ENCODE measurements at places on chromosomes 1 and 21.

- no peak for DNase-seq
Observed at GRCh38 chr1:159261721-159262494, 40.2 kb upstream of the FCER1A start.

DNA sequence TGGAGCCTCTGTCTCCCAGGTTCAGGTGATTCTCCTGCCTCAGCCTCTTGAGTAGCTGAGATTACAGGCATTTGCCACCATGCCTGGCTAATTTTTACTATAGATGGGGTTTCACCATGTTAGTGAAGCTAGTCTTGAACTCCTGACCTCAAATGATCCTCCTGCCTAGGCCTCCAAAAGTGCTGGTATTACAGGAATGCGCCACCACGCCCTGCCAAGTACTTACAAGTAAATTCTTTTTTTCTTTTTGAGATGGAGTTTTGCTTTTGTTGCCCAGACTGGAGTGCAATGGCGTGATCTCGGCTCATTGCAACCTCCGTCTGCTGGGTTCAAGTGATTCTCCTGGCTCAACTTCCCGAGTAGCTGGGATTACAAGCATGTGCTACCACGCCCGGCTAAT lies 42.5 kb downstream of the RPRD2 start:
- DNase-seq, result no peak

DNA sequence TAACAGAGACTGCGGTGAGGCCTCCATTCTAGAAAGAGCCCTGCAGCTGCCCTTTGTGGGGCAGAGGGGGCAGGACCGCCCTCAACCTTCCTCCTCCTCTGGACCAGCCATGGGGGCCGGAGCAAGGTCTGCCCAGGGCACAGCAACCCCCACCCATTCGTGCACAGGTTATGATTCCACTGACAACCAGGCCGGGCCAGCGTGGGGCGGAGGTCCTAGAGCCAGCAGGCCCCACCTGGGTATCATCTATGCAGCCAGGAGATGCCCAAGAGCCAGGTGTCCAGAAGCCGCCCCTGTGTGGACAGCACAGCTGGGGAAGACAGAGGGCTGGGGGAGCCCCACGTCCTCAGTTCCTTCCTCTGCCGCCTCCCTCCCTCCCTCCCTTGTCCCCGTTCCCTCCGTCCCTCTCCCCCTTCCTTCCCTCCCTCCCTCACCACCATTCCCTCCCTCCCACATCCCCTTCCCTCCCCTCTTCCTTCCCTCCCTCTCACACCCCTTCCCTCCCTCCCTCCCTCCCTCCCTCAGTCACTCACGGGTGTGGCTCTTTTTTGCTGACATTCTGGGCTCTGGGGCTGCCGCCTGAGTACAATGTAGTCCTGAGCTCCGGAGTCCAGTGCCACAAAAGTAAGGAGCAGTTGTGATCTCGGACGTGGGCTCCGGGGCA lies 12.3 kb downstream of the RNF223 start:
- DNase-seq, result no peak

- DNase-seq, result no peak
Observed at GRCh38 chr21:27806281-27806680, 839.4 kb upstream of the ADAMTS5 start.

GRCh38 chr21:41903559-41904351 lies 24.6 kb upstream of the PRDM15 start:
- DNase-seq, result no peak

DNA sequence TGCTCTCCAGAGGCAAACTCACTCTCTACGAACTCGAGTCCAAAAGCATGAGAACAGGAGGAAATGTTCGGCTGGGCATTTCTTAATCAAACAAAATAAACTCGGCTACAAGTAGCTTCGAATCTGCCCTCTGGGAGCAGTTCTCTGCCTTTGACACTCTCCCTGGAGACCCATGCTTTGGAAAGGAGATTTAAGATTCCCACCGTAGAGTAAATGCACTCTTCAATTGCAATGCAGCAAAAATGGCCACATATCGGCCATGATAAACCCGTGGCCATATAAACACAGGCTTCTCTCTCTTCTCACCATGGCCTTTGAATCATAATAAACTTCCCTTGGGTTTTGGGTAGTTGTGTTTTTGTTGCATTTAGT lies 215.4 kb downstream of the TOMM20 start:
- no peak for DNase-seq

DNA sequence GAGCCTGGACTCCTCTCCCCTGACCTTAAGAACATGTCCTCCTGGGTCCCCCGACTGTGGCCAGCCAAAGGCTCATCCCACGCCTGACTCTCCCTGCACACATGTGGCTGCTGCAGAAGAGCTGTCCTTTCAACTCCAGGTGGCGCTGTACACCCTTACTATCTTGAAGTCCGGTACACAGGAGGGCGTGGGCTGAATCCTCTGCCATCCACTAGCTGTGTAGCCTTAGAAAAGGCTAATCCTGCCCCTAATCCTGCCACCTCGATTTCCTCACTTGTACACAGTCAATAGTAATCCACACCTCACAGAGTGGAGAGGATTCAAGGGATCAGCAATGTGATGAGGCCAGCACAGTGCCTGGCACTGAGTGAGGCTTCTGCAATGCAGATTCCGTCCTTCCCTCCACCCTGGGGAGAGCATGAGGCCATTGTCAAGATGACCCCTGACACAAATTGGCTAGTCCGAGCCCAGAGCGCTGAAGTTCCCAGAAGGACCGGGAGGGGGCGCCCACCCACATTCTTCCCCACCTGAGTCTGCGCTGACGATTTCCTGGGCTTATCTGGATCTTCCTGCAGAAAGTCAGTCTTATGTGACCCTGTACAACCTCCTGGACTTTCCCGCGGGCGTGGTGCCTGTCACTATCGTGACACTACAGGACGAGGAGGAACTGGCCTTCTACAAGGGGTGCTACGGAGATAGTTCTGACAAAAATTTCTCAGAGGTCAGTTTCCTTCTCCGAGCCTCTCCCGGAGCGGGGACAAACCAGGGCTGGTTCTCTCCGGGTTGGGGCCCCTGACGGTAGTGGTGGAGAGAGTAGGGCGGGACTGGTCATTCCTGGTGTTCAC lies 47.1 kb upstream of the DMBX1 start:
- no peak for DNase-seq

DNA sequence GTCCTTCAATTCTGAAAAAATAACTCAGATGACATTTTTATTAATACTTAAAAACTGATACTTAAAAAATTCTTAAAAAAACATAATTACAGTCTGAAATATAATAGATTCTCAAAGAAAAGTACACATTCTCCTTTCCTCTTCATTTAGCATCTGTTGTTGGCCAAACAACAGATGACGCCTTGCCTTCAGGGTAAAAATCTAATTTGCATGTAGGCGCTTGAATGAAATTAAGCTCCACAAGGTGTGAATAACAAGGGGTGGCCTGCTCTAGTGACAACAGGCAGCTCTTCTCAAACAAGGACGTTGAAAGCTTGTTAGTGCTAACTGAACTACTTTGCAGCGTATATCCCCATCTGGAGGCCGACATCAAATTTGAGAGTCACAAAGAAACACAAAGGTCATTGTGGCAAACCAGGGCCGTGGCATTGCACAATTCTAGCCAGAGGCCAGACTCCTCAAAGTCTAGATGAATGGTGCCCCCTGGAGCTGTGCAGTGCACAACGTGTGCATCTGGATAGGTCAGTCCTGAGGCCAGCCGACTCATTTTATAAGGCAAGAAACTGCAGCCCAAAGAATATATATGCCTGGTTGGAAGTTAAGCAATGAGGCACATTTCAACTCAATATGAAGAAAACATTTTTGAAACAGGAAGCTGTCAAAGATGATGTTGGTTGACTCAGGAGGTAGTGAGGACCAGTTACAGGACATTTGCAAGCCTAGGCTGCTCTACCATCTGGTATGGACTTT lies 459.2 kb upstream of the RUNX1 start:
- no peak for DNase-seq

DNA sequence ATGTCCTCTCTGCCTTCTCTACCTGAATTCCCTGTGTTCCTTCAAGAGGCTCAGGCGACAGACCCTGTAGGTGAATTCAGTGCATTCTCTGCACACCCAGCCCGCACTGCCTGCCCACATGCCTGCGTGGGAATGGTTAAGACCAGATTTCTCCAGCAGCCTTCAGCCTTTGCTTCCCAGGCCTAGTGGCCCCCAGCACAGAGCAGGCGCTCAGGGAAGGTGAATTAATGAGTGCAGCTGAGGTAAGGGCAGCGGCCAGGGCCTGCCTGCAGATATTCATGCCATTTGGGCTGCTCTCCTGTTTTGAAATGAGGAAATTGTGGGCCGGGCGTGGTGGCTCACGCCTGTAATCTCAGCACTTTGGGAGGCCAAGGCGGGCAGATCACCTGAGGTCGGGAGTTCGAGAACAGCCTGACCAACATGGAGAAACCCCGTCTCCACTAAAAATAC lies 45.5 kb downstream of the IER5 start:
- no peak for DNase-seq

GRCh38 chr1:29689372-29690030 lies 453.2 kb downstream of the PTPRU start:
- no peak for DNase-seq

GRCh38 chr1:204507317-204508105 lies 8.7 kb upstream of the MDM4 start:
- no peak for DNase-seq

- no peak for DNase-seq
Observed at GRCh38 chr1:51768971-51769588, 109.4 kb downstream of the NRDC start.

GRCh38 chr1:164617377-164618201 lies 58.6 kb downstream of the PBX1 start:
- no peak for DNase-seq

- no peak for DNase-seq
Observed at GRCh38 chr1:203045821-203046594, 19.7 kb downstream of the PPFIA4 start.

DNA sequence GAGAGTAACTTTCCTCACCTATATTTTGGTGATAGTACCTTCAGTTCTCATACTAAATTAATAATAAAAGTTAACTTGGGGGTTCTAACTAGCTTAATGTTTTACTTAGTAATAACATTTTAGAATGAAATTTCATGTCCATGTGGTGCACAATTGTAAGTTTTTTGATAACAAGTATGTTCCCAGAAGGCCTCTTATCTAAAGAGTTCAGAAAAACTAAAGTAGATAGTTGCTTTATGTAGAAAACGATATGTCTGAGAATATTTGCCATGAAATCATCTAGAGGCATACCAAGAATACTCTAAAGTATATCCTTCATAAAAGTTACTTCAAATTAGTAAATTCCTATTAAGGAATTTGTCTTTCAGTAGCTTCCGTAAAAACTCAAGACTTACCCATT lies 10.2 kb upstream of the ADCY10 start:
- no peak for DNase-seq

DNA sequence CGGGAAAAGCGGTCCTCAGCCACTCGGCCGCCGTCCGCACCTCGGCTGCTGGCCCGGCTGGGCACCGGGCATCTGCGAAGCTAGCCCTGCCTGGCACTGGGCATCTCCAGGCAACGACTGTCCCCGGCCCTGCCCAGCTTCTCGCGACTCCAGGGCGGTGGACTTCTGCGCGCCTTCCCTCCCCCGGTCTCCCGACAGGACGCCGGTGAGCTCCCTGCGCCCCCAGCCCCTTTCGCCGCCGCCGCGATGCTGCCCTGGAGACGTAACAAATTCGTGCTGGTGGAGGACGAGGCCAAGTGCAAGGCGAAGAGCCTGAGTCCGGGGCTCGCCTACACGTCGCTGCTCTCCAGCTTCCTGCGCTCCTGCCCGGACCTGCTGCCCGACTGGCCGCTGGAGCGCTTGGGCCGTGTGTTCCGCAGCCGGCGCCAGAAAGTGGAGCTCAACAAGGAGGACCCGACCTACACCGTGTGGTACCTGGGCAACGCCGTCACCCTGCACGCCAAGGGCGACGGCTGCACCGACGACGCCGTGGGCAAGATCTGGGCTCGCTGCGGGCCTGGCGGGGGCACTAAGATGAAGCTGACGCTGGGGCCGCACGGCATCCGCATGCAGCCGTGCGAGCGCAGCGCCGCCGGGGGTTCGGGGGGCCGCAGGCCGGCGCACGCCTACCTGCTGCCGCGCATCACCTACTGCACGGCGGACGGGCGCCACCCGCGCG lies 514 bp downstream of the FAM43B start:
- no peak for DNase-seq

DNA sequence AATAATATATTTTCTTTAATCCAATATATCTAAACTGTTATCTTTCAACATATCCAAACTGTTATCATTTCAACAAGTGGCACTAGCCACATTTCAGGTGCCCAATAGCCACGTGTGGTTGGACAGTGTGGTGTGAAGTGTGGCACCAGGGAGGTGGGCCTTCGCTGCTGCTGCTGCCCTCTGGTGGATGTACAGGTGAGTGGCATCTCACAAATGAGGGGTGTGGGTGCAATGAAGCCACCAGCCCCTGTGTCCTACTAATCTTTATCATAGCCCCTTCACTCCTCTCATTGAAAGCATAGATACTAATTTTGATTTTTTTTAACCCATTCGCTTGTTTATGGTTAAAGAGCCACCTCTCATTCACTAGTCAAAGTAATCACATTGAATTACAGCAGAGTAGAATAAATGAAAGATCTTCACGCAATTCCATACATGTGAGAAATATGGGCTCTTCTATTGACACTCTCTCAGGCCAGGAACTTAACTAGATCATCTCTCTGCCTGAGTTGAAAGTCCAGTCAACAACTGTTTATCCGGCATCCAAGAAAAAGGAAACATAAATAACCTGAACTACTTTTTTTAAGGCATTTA lies 499.2 kb downstream of the OMA1 start:
- no peak for DNase-seq

GRCh38 chr1:225688345-225688744 lies 35.4 kb upstream of the ENAH start:
- no peak for DNase-seq

- no peak for DNase-seq
Observed at GRCh38 chr1:111998332-111998731, 8.9 kb upstream of the KCND3 start.

- DNase-seq, result no peak
Observed at GRCh38 chr1:57157818-57158603, 192.2 kb upstream of the C8B start.

DNA sequence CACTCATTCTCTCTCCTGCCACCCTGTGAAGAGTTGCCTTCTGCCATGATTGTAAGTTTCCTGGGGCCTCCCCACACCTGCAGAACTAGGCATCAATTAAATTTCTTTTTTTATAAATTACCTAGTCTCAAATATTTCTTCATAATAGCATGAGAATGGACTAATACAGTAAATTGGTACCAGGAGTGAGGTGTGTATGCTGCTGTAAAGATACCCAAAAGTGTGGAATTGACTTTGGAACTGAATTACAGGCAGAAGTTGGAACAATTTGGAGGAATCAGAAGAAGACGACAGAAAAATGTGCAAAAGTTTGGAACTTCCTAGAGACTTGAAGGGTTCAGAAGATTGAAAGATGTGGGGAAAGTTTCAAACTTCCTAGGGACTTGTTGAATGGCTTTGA lies 308.1 kb upstream of the TMPRSS15 start:
- no peak for DNase-seq

DNA sequence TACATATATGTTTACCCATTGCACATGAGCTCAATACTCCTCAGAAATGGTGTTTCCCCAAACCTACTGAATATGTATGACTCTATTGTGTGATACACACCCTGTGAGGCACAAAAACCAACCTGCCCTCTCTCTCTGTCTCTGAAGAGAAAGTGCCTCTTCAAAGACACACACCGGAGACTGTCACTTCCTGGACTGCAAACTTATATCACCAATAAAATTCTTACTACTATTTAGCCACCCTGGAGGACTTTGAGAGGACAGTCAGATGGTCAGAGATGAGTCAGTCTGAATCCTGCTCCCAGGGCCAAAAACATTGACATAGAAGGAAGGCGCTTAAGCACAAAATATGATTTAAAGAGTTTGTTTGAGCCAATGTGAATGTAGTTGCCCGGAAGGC lies 110.4 kb downstream of the PPIAL4G start:
- DNase-seq, result no peak

Data from esophagus squamous epithelium (tissue), 5 donors.